ENCODE measurements at places on chromosomes 5 and 9. TPM values are rescaled to one million over a fixed set of nuclear protein-coding genes. Genes with fewer than 3 reads are reported as not detected.

Gene LCNL1
- 0.29 TPM for total RNA-seq

Gene KDM4C
- total RNA-seq = 76.0 TPM

Gene CCDC187
- total RNA-seq = 0.09 TPM

Gene DRD1
- total RNA-seq = not detected

Gene GBGT1
- 1.3 TPM for total RNA-seq

Gene DDX4
- total RNA-seq = not detected

Gene GMCL2
- total RNA-seq = not detected

Gene F2RL2
- not detected for total RNA-seq

DNA sequence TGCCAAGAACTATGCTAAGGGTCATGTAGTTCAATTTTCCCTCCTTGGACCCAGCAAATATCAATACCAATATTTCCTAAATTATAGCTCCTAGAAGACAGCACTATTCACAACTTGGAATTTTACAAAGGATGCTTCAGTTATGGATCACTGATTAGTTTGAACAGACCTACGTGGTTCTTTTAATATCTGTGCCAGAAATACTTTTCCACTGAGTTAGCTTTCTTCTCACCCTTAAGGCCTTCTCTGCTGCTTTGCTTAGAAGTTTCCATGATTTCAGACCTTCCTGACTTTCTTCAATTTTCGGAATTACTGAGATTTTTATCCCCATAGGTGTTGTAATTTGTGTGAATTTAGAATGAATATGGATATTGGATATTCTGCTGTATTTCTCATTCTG, 380.4 kb downstream of the PSAT1 start:
- DNase-seq = no peak

DNA sequence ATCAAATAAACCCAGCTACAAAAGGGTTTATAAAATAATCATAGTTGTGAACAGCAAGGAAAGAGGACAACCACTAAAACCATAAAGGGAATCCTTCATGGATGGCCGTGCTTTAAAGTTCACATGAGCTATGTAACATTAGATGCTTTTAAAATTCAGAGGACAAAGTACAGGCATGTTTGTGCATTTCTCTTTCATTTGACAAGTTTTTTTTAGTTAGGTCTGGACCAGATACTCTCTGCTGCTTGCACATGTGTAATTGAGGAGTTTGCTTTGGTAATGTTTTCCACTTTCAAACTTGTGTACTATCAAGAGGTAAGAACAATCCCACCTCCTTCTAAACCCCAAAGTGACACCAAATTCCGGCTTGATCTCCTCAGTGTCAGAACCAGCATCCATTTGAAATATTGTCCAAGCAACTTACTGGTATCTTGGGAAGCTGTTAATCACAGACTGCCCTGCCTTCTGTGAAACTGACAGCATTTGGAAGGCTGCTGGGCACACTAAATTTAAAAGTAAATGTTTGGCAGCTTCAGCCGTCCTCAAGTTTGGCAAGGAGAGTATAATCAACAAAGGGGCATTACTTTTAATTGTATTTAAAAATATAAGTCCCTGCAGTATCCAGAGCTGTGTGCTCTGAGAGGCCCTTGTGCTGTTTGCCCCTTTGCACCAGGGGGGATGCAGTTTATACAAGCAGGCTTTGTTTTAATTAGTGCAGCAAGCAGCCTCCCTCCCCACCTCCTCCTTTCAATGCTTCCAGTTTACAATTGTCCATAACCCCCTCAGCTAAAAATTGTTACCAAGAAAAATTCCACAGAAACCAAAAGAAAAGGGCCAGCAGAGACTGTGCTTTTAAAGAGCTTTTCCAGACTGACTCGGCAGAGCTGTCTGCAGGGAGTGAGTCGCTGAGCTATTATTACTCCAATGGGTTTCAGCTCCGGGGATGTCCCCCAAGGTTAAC, 328.3 kb upstream of the MPDZ start:
- no peak for DNase-seq

- DNase-seq = no peak
These were observed 39.4 kb downstream of the ZSWIM6 start for GRCh38 chr5:61371474-61371873.

- DNase-seq = no peak
These were observed 255.1 kb downstream of the MAT2B start for GRCh38 chr5:163760498-163760897.

GRCh38 chr5:119341452-119342349, 14.1 kb upstream of the TNFAIP8 start:
- DNase-seq = no peak

- DNase-seq = no peak
These were observed 26.5 kb downstream of the HMCN2 start for GRCh38 chr9:130292106-130292505.

DNA sequence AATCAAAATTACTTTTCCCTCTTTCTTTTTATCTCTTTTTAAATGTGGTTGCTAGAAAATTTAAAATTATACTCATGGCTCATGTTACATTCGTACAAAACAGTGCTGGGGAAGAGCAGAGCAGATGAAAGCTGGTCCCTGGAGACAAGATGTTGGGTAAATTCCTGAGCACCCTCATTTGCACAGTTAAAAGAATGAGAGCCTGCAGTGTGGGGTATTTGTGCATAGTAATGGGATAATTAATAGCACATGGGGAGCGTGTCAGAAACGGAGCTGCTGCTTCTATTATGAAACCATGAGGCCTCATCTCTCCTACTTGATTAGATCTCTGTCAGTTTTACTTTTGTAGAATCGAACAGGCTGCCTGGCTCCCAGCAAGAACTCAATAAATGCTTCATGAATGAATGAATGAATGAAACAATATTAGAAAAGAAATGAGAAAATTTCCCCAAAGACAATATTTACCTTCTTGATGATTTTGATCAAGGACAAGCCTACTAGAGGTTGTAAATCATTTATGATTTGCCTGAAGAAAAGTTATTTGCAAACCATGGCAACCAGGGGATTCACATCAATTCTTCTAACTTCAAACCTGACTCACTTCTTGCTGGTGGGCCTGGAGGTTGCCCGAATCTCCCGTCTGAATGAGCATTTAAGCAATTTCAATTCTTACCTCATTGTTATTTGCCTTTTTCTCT, 177.2 kb upstream of the TUT7 start:
- no peak for DNase-seq

DNA sequence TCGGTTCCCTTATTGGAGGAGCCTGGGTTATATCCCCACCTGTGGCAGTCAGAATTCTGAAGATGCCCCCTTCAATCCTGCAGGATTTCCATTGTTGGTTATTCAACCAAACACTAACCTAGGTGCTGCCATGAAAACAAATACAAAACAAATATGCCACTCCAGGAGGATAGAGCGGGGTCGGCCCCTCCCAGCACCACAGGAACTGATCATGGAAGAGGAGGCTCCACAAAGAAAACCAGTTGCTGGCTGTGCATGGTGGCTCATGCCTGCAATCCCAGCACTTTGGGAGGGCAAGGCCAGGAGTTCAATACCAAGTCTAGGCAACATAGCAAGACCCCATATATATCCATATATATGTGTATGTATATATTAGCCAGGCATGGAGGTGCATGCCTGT, 13.2 kb upstream of the ADGRD2 start:
- DNase-seq = no peak

GRCh38 chr5:159402311-159402710, 72.0 kb upstream of the IL12B start:
- no peak for DNase-seq

GRCh38 chr9:121682926-121683515, 31.6 kb downstream of the DAB2IP start:
- no peak for DNase-seq
